Activated T-cell treated with anti-CD3 and anti-CD28 coated beads for 1 hour (primary cell): ENCODE measurements at places on chromosomes 1 and 21.

GRCh38 chr1:184210031-184210430 is 158.5 kb downstream of the TSEN15 start:
- no peak for DNase-seq

GRCh38 chr21:28826021-28826420 is 166.7 kb downstream of the LTN1 start:
- no peak for DNase-seq

GRCh38 chr1:29256979-29257804 is 20.9 kb downstream of the PTPRU start:
- DNase-seq, result no peak

DNA sequence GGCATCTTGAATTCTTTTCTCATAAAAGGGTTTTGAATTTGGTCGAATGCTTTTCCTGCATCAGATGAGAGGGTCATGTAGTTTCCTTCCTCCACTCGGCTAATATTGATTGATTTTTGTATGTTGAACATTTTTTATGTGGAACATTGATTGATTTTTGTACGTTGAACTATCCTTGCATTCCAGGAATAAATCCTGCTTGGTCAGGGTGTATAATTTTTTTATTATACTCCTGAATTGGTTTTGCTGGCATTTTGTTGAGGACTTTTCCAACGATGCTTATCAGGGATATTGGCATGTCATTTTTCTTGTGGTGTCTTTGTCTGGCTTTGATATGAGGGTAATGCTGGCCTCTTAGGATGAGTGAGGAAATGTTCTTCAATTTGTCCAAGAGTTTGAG is 8.5 kb downstream of the TMEM240 start:
- DNase-seq, result no peak
